ENCODE measurements at places on chromosomes 2 and 18.
A peak's percentile ranks its signal among the peaks of the same experiment; 100 is the strongest.

DNA sequence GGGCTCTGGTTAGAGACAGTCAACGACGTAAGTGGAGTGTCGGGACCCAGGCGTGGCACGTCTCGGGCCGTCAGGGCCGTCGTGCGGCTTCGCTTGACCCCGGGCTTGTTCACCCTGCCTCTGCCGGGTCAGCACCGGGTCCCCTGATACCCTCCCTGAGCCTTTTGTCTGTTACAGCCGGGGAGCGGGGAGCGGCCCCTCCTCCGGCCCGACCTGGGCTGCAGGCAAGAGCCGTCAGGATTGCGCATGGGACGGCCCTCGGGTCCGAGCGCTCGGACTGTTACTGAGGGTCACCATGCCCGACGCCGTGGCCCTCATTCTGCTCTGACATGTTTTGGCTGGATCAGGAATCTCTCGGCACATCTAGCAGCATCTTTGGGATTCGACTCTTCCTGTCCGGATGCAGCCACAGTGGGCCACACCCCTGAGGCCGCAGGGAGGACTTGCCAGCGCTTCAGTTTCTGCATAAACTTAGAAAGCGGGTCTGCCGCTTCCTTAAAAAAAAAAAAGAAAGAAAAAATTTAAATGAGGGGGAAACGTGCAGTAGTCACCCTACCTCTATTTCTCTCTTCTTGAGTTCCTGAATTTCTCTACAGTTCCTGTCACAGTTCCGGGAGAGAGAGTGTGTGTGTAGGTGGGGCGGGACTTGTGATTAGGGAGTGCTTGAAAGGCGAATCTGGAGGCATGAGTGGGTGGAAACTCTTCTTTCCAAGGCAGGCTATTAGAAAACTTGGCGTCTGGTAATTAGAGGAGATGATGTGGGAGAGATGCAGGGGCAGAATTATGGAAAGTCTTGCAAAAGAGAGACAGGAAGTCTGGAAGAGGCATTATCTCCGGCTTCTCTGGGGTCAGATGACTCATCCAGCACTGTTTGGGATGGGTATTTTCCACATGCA is 909 bp downstream of the TMEM87B start:
- peak; percentile 62 for DNase-seq

DNA sequence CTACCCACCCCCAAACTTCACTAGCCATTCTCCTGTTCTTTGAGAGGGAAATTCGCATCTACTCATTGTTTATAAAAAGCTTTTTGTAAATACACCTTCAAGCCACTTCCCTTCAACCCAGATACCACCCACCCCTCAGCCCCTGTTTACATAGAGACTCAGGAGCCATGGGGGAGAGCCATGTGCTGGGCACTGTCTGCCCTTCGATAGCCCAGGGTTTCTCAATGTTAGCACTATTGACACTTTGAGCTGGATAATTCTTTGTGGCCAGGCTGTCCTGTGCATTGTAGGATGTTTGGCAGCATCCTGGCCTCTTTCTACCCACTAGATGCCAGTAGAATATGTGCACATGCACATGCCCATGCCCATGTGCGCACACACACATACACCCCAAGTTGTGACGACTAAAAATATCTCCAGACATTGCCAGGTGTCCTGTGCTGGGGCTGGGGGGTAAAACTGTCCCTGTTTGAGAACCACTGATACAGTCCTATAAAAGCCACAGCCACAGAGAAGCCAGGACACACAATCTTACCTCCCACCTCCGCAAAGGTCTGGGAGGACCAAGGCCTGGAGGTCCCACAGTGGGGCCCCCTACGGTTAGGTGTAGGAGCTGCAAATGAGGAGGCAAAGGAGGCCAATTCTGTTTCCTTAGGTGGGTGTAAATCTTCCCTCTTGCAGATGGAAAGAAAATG is 44.5 kb upstream of the ASPRV1 start:
- no peak for DNase-seq

GRCh38 chr2:150526006-150526405 is 38.5 kb upstream of the RND3 start:
- DNase-seq: no peak

DNA sequence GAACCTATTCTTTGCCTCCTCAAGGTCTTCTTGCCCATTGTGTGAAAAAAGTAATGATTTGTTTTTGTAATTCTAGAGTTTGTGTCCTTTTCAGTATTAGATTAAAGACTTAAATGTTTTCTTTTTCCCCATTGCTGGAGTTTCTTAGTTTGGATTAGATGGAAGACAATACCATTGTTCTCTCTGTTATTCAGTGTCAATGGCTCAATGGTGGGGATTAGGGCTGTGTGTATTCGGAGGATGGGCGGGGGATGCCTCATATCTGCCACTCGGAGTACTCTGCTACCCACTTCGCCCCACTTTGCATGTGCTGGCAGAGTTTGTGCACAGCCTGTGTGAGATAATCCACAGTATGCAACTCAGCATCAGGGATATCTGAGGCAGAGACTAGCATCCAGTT is 90.1 kb downstream of the KLHL29 start:
- DNase-seq: no peak

GRCh38 chr18:45920367-45920766 is 46.8 kb downstream of the EPG5 start:
- peak; percentile 23 for DNase-seq

DNA sequence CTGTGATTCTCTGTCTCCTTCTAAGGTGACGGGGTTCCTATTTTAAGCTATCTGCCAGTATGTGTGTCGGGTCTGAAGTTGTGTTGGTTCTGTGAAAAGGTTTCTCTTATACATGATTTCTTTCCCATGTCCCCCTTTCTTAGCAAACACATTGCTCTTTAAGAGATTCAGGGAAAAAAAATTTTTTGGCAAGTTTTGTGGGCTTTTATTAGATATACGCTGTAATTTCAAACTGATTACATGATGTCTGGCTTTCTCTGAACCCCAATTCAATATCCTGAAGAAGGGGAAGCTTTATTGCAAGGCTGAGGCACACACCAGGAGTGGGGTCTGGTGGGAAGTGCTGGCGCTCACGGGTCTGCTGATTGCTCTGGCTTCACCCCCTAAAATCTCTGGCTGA is 210.6 kb downstream of the AGPS start:
- DNase-seq: no peak

DNA sequence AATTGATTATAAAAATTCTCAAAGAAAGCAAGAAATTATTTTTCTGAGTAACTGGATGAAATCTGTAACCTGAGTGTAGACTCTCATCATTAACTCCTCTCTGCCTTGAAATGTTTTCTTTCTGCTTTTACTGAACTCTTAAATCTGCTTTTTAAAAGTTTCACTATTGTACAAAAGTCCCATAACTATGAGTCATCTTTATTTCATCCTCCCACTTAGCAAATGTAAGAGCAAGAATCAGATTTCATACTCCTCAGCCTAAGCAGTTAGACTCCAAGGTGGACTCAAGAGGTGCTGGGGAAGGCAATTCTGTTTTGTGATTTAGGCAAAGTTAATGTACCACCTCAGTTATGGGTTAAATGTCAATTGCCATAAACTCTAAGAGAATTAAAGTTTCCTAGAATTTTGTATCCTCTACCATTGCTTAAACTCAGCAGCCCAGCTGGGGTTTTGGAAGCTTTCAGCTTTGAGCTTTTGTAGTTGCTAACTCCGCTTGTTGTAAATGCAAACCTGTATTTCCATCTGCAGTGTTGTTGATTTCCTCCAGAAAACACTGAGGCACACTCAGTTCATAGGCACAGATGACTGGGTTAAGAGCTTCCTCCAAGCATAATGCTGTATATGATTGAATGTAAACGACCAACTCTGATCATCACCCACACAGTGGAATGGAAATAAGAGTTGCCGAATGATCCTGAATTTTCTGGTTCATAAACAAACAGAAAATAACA is 268.8 kb downstream of the ARHGAP15 start:
- no peak for DNase-seq

- DNase-seq: no peak
Measured at GRCh38 chr2:218161644-218162043, 5.1 kb downstream of the CXCR1 start.

DNA sequence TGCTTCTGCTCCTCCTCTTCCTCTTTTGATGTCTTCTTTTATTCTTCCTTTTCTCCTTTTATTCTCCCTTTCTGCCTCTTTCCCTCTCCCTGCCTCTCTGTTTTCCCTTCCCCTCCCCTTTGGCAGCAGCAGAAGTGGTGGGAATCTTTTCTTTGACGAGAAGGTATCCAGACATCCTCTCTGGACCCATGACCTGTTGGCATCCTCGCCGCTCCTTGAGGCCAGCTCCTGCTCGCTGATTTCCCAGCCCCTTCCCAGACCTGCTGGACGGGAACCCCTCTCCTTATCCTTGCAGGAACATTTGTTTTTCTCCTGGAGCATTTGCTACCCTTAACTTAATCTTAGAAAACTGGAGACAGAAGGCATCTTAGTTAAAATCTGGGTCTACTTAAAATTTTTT is 130.5 kb downstream of the LPIN1 start:
- no peak for DNase-seq

- DNase-seq: peak; percentile 19
Measured at GRCh38 chr2:75553935-75554531, 6.7 kb downstream of the EVA1A start.

DNA sequence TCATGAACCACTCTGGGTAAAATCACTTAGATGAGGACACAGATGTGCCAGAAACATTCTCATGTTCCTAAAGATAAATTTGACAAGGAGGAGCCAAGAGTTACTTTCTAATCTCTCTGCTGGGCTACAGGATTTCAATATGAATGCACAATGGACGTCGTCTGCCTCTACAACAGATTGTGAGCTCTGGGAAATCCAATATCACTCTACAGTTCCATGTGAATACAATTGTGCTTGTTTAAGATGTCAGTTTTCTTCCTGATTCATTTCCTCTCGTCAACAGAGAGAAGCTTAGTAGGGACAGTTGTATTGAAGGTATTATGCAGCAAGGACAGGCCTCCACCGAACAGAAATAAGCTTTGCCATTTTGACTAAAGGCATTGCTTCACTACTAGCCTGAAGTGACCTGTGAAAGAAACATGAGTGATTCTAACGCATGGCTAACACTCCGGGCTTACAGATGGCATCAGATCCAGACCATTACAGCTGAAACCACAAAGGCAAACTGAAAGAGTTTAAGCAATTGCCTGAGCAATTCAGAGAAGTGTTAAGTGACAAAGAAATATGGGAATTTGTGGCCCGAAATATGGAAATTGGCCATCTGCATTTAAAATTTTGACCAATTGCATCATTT is 1591.5 kb downstream of the LRP1B start:
- no peak for DNase-seq

GRCh38 chr2:241136191-241136590 is 13.1 kb downstream of the PASK start:
- DNase-seq: no peak

DNA sequence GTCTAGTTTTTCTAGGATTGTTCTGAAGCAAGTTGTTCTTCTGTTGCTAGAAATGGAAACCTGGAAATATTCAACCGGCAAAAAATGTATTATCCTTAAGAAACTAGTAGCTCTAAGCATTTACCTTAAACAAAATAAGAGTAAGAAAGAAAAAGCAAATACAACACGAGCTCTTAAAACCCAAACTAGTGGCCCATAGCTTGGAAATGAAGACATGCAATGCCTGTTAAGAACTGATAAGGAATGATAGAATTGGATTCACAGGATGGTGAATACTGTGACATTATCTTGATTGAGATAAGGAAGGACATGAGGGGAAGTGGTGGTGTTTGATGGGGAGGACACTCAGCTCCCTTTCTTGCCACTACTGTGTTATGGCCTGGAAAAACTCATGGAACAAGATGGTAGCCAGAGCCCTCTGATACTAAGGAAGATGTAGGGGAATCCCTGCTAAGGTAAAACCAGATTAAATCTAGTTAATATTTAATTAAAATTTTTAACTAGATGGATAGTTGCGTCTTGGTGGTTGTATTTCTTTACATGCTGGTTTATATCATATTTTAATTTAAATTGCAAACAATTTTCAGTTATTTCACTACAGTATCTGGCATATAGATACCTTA is 193.8 kb downstream of the LPIN1 start:
- no peak for DNase-seq

DNA sequence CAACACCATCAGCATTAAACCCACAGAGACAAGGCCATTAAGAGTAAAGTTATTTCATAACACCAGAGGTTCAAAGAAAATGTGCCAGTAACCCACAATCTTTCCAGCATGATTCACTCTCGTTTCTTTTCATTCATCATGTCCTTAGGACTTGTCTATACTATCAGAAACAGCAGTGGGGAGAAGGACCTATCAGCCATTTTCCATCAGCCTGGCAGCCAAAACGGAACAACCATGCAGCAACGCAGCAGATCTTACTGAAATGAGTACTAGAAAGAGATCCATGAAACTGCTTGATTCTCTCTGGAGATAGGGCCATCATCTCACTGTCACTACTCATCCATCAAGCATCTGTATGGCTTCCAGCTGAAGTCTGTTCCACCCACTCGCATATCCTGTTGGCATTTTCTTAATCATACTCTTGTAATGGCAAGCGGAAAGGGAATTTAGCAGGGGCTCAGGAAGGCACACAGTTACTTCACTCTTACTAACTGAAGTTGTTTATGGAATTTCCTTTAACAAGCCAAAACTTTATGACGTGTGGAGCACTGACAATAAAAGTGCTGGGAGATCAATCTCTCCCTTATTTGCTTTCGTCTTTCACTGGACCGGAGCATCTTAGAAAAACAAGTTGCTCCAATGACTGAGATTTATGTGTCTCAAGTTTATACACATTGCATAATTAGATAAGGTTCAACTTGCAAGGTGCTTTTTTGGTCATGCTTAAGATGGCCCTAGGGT is 69.7 kb downstream of the EPHA4 start:
- no peak for DNase-seq

- DNase-seq: no peak
Measured at GRCh38 chr2:17892770-17893534, 14.5 kb downstream of the KCNS3 start.

- no peak for DNase-seq
Measured at GRCh38 chr2:1493431-1494126, 80.3 kb downstream of the TPO start.

GRCh38 chr2:64786343-64787018 is 132.8 kb upstream of the SERTAD2 start:
- no peak for DNase-seq

GRCh38 chr2:207244971-207245925 is 79.5 kb upstream of the KLF7 start:
- DNase-seq: no peak

GRCh38 chr18:26466026-26466425 is 82.3 kb downstream of the KCTD1 start:
- DNase-seq: no peak

GRCh38 chr2:34815052-34815741 is 1216.1 kb upstream of the FAM98A start:
- DNase-seq: no peak

GRCh38 chr2:120395221-120396012 is 49.5 kb downstream of the INHBB start:
- DNase-seq: no peak

- DNase-seq: no peak
Measured at GRCh38 chr2:62455957-62456692, 49.9 kb downstream of the TMEM17 start.
